Activated CD8-positive, alpha-beta memory T cell treated with anti-CD3 and anti-CD28 coated beads, Interleukin-2, amount 50 U/mL, for 4 hours (primary cell): ENCODE measurements at places on chromosomes 12 and 14.

GRCh38 chr14:93135399-93135798 lies 19.7 kb upstream of the ITPK1 start:
- DNase-seq, result no peak

GRCh38 chr14:39740454-39740853 lies 308.2 kb upstream of the FBXO33 start:
- DNase-seq, result no peak

GRCh38 chr12:12505544-12506495 lies 56.8 kb downstream of the DUSP16 start:
- no peak for DNase-seq

DNA sequence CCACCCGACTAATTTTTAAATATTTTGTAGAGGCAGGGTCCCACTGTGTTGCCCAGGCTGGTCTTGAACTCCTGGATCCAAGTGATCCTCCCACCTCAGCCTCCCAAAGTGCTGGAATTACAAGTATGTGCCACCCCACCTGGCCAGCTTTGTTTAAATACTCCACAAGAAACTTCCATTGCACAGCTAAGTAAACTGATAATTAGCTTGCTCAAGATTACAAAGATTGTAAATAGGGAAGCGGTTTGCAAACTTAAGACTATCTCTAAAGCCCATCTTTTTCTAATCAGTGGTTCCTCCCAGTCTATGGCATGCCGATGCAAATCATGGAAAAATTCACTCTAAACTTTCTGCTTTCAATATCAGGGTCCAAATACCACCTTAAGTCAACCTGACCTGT lies 9.7 kb downstream of the SLC7A8 start:
- DNase-seq, result no peak
